Activated CD4-positive, alpha-beta T cell treated with anti-CD3 and anti-CD28 coated beads, Interleukin-10, Interleukin-2, amounts not matched to agents 100 ng/mL and 50 ng/mL, durations not matched to agents 16 hours and 8 hours (primary cell): ENCODE measurements at places on chromosomes 6 and 20.

DNA sequence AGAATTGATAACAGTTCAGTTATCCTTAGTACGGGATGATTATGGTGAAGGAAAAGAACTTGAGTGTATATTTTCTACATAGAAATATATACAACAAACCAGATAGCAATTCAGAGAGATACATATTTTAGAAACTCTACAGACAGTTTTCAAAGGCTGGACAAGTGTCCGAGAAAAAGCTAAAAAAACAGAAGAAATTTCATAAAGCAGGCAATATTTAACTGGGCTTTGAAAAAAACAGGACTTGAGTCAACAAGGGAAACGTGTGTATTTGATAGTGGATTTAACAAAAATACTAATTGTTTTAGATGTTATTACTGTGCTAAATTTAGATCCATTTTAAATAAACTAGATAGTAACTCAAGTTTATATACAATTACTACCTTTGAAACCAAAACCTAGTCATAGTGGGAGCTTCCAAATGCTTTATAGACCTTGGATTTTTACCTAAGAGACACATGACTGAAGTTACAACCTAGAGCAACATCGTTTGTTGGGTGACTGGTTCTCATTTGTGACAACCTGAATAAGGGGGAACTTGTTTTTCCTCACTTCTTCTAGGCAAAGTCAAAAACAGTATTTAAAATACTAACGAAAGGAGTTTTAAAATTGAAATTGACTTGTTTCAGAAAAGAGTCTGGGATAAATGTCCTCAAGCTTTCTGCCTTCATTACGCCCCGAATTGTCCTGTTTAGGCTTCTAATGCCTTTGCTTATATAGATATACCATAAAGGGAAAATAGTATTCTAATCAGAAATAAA lies 116.7 kb upstream of the PRSS16 start:
- peak; percentile 40 for DNase-seq

DNA sequence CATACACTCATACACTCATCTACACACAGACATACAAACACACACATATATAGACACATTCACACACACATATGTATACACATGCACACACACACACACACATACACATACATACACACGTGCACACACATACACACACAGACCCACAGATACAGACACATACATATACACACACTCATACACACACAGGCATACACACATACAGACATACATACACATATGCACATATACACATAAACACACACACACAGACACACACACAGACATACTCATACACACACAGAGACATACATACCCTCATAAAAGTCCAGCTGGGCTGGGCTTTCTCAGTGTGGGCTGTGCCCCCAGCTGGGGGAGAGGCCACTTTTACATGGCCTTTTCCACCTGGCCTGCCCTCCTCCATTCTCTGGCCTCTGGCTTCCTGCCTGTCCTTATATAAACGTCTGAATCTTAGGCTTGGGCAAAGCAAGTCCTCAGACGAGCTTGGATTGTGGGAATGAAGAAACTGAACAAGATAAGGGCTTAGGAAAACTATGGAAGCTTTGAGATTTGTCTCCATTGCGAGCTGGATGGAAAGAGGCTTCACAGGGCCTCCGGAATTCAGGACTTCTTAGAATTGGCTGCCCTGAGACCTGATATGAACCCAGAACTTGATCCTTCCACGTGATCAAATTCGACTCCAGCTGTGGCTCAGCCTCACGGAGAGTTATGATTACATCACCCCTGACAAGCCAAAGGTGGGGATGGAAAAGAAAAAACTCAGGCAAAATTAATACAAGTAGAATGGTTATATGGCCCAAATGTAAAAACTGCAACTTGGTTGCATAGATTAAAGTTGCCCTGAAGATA lies 22.5 kb upstream of the CST3 start:
- DNase-seq: no peak

DNA sequence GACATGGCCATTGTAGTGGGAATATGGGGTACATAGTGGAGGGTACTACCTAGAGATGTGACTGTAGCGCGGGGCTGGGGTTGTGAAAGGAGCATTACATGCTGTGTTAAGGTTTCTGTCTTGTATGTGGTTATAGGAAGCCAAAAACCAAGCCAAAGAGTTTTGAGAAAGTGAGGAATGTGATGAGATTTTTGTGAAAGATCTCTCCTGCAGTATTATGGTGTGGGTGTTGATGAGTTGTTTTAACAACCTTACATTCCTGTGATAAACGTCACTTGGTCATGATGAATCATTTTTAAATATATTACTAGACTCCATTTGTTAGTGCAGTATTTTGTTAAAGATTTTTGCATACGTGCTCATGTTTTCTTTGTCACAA lies 48.9 kb downstream of the ZFAND3 start:
- peak; percentile 19 for DNase-seq

GRCh38 chr20:36607586-36608387 lies 2.2 kb downstream of the RAB5IF start:
- no peak for DNase-seq

- no peak for DNase-seq
These were observed 210.5 kb downstream of the ERMARD start for GRCh38 chr6:169961772-169962561.

DNA sequence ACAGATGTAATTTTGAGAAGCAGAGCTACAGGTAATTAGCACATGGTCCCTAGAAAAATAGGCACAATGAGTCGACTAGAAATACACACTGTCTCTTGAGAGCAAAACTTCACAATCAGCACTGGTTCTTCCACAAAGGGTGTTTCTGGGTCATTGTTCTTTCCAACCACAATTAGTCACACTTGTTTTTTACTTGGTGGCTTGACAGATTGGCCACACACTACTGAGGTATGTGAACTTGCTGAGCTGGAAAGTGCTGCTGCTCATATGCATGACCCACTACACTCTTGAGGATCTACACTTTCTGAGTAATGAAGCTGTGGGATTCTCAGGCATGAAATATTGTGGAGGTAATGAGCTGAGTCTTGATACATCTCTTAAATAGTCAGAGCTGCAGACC lies 347.7 kb downstream of the BCKDHB start:
- peak; percentile 55 for DNase-seq

DNA sequence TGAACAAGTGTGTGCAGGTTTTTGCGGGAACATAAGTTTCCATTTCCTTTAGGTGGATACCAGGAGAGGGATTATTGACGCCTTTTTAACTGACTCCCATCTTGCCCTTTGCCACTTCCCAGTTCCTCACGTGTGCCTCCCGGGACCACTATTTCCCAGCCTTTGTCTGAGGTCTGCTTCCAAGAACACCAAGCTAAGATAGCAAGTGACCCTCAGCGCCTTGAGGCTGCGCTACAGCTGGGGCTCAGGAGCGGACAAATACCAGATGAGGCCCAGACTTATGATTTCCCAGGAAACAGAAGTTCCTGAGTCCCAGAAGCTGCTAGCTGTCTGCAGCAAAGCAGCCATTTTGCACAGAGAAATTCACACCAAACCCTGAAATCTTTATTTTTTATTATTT lies 216.7 kb downstream of the SYNDIG1 start:
- no peak for DNase-seq

DNA sequence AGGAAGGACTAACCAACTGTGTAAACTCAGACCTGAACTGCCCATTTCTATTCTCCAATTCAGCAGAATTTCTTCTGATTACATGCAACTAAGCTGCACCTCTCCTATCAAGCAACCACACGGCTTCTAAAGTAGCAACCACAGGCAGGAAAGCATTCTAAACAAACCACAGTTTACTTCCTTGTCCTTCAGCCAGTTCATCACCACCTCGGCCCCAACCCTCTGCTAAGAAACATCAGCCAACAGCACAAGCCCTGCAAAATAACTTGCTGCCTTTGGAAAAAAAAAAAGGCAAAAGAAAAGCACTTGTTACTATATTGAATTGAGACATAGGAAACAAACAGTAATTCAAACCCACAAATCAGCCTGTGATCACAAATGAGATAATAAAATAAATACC lies 140.3 kb downstream of the NFATC2 start:
- peak; percentile 90 for DNase-seq

DNA sequence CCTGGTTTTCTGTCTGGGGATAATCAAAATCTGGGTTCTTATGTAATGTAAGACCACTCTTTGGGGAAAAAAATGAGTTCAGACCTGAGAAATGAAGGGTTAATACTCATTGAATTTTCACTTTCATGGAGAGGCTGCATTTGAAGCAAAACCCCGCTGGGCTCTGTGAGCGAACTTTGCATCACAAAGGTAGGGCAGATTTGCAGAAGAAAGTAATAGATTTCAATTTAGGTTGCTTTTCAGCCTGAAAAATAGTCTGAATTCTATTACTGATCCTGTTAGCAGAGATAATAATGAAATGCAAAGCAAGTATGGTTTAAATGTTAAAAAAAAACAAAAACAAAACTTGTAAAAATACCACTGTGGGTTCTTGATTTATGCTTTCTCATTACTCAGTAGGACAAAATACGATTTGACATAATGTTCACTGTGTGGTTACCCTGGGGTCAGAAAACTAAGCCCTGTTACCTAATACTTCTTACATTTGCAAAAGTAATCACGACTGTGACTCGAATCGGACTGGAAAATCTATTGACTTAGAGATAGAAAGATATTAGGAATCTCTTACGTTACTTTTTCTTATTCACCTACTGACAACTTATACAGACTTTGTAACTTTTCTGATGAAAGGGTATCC lies 72.2 kb downstream of the UST start:
- no peak for DNase-seq

GRCh38 chr6:98056955-98057354 lies 773.9 kb upstream of the MMS22L start:
- no peak for DNase-seq

- DNase-seq: no peak
These were observed 151.8 kb downstream of the NRN1 start for GRCh38 chr6:5854899-5855298.

GRCh38 chr6:3742426-3743344 lies 8.8 kb downstream of the PXDC1 start:
- peak; percentile 86 for DNase-seq

DNA sequence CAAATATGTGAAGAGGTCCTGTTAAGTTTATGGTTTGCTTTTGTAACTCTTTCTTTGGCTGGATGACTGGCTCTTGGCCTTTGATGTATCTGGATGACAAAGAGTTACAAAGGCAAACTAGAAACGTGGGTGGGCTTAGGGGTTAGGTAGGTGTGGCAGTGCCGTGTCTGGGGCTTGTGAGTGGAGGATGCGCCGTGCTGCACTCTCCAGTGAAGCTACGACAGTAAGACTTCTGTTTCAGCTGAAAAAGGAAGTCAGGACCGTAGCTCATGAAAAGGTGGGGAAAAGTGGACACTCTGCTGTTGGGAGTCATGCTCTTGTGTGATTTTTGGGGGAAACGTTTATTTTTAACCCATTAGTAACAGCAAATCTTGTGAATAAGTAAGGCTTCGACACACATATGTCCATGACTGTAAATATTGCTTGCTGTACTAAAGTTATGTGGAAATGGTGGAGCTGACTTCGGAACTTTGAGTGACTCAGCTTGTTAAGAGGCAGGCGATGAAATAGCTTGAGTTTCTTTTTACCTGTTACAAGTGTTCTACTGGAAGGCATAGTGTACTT lies 45.6 kb downstream of the DUSP22 start:
- no peak for DNase-seq

GRCh38 chr6:10405513-10405900 lies 9.4 kb downstream of the TFAP2A start:
- no peak for DNase-seq

DNA sequence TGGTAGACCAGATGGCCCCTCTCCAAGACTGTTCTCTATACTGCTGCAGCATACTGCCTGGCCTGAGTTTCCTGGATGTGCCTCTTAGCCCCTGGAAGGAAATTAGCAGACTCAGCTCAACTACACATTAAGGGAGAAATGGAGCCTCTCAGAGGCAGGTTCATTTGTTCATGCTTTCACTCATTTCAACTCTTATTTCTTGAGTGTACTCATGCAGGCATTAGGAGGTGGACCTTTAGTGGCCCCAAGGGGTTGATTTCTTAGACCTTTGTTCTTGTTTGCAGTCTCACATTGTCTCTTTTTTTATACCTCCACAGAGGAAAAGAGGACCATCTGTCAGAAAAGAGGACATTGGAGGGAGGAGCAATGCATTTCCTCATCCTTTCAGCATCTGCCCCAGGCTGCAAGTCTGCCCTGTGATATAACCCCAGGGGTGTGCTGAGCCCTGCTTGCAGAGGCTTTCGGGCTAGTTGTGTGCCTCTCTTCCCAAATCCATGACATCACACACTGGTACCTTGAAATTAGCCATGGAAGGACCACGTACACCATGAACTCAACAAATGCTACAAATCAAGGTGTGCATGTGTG lies 456.2 kb downstream of the CD83 start:
- no peak for DNase-seq

- peak; percentile 92 for DNase-seq
These were observed 121.9 kb downstream of the MTHFD1L start for GRCh38 chr6:150987371-150987828.

- DNase-seq: no peak
These were observed 9.7 kb upstream of the AFDN start for GRCh38 chr6:167817016-167817415.

- no peak for DNase-seq
These were observed 48.1 kb downstream of the SYNJ2 start for GRCh38 chr6:158029668-158030230.

GRCh38 chr20:62820208-62820961 lies 3.5 kb downstream of the COL9A3 start:
- no peak for DNase-seq

DNA sequence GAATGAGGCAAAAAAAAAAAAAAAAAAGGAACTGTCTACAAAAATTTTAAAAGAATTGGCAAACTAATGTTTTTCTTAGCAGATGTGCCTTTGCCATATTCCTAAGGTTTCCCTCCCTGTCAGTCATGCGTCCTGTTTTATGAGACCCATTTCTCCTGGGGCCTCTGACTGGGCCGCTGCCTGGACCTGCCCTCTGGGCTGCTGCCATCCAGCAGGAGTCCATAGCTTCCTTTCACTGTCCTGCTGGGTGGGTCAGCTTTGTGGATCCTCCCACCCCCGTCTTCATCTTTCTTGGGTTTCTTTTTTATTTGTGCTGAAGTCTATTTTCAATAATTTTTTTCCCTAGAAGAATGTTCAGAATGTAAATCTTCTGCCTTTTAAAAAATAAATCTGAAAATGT lies 110.8 kb upstream of the SCP2D1 start:
- no peak for DNase-seq

GRCh38 chr20:43825051-43825402 lies 89.6 kb upstream of the TOX2 start:
- peak; percentile 28 for DNase-seq

DNA sequence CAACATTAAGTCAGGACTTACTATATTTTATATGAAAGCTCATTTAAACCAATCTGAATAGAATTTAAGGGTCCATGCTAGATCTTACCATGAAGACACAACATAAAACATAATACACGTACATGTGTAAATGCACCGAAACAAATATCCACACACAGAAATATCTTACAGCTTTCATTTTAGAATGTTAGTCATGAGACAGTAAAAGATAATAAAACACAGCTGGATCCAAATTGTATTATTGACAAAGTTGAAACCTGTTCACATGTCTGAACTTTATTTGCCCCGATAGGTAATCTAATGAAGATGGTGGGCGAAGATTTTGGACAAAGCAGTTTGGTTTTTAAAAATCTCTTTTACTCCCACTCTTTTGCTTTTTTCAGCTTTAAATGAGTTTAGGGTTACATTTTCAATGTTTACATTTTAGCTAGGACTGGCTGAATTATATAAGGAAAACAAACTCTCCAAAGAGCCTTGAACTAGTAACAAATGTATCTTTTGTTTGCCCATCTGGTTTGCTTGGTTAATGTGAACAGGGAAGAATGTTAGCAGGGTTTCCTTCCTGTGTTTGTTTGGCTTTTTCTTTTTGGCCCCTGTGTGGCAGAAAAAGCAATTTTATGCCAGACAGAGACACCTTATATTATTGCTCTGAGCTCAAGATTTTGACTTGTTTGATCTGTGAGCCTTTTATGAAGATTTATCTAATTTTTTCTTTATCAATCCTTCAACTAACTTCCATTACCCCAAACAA lies 5.1 kb upstream of the TMEM181 start:
- DNase-seq: no peak
